ENCODE measurements at places on chromosomes 3 and 15.

DNA sequence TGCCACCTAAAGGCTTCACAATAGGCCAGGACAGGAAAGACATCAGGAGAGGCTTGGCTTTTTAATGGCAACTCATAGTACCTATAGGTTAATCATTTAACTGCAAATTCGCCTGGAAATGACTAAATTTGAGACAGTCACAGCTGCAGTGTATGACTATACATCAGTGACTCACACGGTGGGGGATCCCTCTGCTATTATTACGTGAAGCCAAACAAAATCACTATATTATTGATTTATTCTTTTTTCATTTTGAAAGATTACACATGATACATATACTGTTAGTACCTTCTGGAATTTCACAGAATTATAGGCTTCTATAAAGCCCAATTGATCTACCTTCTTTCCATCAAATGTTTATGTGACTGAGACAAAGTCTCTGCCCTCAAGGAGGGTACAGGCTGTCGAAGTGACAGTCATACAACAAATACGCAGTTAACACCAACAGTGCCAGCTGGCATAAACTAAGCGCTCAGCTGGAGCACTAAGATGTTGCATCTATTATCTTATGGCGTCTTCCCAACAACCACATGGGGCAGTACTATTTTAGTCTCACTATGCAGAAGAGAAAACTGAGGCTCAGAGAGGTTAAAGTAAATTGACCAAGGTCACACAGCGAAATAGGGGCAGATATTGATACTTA lies 82.0 kb upstream of the LMOD3 start:
- no peak for DNase-seq

GRCh38 chr3:14565868-14566588 lies 25.9 kb upstream of the GRIP2 start:
- no peak for DNase-seq

DNA sequence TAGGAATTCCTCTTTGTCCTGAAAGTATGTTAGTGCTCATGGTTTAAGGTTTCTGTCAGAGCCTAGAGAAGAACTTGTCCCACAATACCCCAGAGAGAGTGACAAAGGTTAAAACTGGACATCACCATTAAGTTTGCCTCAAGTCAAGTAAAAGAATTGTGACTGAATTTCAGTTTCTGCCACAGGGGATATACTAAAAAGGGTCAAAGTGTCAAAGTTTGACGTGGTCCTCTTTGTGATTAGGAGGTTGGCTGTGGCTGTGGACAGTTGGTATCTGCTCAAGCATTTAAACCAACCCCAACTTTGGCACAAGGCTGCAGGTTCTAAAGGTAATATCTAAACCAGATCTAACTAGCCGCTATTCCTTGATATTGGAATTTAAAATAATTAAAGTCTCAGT lies 26.1 kb downstream of the FMN1 start:
- DNase-seq: no peak

DNA sequence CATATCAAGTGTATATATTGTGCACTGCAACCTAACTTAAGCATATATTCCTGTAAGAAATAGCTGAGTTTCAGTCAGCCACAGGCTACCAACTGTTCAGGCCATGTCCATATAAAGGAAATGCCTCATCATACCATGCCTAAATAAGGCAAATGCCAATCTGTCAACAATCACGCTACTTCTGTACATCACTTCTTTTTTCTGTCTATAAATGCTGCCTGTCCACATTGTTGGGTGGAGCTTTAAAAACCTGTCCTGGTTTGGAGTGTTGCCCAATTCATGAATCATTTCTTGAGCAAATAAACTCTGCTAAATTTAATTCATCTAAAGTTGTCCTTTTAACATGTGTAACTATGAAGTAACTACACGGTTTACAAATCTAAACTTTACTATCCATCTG lies 1091.9 kb downstream of the NSUN3 start:
- DNase-seq: no peak

DNA sequence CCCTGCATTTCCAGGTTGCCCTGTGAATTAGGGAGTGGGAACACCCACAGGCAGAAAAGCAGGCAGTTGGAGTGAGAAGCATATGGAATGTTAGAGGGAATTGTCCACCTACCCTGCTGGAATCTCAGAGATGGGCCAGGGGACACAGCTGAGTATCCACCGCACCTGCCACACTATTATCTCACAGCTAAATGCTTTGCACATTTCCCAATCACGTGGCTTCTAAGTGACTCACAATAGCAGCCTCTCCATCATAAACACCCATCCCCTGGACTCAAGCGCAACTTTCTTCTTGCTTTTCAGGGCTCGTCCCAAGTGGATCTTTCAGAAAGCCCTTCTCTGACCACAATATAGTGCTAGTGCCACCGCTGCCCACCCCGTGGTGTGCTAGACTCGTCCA lies 389.0 kb upstream of the LMCD1 start:
- DNase-seq: no peak

DNA sequence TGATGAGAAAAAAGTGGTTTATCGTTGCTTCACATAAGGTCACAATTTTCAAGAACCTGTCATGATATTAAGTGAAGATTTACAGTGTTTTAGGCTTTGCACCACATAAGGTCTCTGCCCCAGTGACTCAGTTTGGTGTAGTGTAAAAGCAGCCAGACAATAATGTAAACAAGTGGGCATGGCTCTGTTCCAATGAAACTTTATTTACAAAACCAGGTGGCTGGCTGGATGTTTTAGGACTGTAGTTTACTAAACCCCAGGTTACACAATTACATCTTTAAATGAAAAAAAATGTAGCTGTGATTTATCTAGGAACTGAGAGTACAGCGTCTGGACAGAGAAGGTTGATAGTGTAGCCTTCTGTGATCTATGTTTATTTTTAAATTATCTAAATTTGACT lies 9.7 kb upstream of the FBXL22 start:
- no peak for DNase-seq

DNA sequence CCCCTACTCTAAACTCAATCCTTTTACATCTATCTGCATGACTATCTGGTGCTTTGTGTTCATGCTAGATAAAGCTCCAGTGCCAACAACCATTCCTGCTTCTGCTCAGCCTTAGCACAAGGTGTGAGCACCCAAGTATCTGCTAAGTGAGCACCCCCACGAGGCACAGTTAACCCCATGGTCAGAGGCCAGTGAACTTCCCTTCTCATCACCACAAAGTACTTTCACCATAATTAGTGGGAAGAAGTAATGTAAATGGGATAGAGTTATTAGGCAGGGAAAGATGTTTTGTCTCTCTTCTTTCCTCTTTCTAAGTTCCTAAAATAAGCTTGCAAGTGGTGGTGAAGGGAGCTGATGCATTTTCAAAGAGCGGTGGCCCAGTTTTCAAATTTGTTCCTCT lies 96.4 kb downstream of the ANO10 start:
- no peak for DNase-seq

GRCh38 chr3:12799525-12800440 lies 3.3 kb downstream of the CAND2 start:
- no peak for DNase-seq

GRCh38 chr3:185715091-185715490 lies 109.8 kb downstream of the IGF2BP2 start:
- no peak for DNase-seq

DNA sequence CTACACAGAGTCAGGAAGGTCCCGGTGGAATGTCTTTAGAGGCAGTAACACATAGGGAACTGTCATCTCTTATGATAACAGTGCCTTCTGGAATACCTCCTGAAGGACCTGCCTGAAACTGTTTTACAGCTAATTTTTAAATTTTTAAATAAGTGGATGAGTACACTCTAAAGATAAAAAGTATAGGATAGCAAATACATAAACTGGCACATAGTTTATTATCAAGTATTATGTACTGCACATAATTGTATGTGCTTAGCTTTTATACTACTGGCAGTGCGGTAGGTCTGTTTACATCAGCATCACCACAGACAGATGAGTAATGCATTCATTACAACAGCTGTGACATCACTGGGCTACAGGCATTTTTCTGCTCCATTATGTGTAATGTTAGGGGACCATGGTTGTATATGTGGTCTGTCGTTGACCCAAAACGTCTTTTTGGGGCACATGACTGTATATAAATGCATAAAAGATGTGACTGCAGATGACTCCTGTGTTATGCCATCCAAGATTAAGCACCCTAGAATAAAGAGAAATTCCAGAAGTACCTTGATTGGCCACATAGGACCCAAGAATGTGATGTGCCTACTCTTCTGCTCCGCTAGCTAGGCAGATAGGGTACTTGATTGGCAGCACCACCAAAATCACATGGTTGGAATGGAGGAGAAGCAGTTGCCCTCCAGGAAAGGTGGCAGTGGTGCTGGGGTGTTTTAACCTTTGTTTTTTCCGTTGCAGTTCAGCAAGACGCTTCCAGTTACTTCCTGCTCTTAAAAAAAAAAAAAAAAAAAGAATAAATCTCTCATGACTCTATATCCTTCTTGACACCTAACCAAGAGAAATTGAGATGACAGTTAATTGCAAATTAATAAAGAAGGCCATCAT lies 3.3 kb downstream of the VPS8 start:
- DNase-seq: no peak

DNA sequence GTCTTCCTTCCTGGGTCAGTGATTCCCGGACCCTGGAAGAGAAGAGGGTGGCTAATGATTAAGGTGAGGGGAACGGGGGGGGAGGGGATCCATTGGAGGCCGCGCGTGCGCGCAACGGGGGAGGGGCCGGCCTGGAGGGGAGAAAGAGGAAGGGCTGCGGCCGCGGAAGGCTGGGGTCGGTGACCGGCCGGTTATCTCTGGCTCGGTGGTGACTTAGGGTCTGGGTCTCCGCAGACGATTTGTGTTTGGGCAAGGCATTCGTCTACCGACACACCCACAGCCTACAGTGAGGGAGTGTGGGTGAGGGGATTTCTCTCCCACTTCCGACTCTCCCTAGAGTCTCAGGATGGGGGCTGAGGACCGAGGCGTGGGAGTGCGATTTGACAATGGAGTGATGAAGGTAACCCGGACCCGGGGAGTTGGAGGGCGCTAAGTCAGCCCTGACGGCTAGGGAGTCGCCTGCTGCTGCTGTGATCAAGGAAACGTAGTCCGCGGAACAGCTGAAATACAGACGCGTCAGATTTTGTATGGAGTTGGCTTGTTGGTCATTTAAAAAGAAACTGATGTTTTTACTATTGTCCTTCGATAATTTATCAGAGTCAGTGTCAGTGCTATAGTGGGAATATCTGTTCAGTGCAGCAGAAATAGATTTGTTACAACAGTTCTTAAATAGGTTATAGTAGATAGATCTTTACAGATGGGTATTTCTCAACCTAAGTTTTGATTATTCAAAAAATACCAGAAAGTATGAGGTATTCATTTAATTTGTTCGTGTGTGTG lies 733 bp downstream of the RNF111 start:
- DNase-seq: peak; percentile 31

GRCh38 chr3:41169023-41169422 lies 30.3 kb upstream of the CTNNB1 start:
- no peak for DNase-seq

- DNase-seq: no peak
Measured at GRCh38 chr3:187044867-187045552, 94.3 kb downstream of the RPL39L start.

- no peak for DNase-seq
Measured at GRCh38 chr15:25378501-25378901, 60.3 kb downstream of the UBE3A start.

DNA sequence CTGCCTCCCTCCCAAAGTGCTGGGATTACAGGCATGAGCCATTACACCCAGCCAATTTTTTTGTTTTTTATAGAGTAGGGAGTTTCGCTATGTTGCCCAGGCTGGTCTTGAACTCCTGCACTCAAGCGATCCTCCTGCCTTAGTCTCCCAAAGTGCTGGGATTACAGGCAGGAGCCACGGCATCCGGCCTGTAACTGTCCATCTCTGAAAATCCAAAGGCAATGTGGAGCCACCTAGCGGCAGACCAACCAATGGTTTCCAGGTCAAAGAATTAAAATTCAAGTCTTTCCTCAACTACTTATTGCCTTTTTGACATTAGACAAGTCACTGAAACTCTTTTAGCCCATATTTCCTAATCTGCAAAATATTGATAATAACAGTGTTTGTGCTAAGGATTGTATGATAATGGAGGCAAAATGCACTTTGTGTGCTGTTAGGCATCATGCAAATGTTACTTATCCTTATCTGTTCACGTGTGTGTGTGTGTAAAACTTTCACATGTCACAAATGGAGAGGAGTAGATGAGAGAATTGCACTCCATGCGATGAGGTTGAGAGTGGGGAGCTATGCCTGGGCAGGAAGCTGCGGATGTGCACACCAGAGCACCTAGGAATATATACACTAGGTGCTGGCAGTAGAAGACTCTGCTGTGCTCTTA lies 48.7 kb downstream of the COL8A1 start:
- no peak for DNase-seq

GRCh38 chr3:115254492-115255196 lies 107.6 kb upstream of the ZBTB20 start:
- DNase-seq: no peak

DNA sequence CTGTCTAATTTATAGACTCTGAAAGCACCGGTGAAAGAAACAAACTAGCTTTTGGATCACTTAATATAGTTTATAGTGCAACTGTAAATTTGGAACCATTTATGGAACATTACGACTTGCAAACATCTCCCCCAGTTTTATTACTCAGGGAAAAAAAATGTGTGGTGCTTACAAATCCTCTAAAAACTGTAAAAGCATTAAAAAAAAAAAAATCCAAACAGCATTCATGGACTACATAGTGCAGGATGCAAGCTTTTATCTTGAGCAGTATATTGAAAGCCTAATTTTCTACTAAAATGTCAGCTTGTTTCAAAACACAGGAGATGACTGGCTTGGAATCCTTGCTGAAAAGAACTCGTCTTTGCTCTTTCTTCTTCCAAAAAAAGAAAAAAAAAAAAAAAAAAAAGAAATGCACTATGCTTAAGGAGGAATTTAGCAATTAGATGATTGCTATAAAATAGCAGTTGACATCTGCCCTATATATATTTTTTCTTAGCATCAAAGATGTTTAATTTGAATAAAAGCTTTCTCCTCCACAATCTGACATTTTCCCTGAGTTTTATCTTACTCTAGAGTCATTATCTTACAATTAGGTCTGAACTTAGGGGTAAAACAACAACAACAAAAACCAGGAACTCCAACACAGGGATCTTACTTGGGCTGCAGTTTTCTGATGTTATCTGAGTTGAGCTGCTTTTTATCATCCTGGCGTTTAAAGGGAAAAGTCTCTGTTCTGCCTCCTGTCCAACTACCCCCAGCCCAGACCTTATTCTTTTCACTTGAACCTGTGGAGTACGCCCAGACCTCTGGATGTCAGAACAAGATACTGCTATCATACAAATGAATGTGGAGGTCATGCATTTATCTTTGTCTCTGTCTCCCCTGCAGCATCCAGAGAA lies 62.6 kb upstream of the PDZRN3 start:
- DNase-seq: no peak

DNA sequence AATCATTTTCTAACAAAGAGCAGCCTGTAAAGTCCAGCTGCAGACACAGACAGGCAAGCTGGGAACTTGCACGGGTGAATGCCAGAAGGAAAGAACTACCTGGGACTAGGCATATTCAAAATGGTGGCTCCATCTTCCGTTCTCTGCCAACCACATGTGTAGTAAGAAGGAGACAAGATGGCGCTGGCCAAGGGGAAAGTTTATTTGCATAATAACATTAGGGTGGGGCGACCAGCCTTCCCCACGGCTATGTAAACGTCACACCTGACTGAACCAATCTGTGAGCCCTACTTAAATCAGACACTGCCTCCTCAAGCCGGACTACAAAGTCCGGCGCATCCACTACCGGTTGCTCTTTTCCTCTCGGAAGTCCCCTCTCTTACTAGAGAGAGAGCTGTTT lies 130.8 kb downstream of the SNRK start:
- DNase-seq: no peak

- DNase-seq: no peak
Measured at GRCh38 chr3:104805042-104805441, 561.7 kb upstream of the ALCAM start.

GRCh38 chr15:100895721-100896120 lies 16.1 kb downstream of the ALDH1A3 start:
- DNase-seq: no peak

GRCh38 chr15:78702609-78703333 lies 61.8 kb upstream of the CHRNB4 start:
- DNase-seq: no peak
